ENCODE measurements at places on chromosomes 12 and 14. TPM values are rescaled to one million over a fixed set of nuclear protein-coding genes. Genes with fewer than 3 reads are reported as not detected.

Gene PTCSC3
- not detected for total RNA-seq

Gene SPX
- total RNA-seq = 17.9 TPM

- DNase-seq = no peak
- no peak overlapping the region for H3K27ac ChIP-seq
- no peaks in the 10 kb centered on the region for H3K4me1 ChIP-seq
- no peaks in the 10 kb centered on the region for H3K36me3 ChIP-seq
- no peak overlapping the region for H3K4me3 ChIP-seq
These were observed 23.1 kb downstream of the BICDL1 start for GRCh38 chr12:120012067-120012621.

DNA sequence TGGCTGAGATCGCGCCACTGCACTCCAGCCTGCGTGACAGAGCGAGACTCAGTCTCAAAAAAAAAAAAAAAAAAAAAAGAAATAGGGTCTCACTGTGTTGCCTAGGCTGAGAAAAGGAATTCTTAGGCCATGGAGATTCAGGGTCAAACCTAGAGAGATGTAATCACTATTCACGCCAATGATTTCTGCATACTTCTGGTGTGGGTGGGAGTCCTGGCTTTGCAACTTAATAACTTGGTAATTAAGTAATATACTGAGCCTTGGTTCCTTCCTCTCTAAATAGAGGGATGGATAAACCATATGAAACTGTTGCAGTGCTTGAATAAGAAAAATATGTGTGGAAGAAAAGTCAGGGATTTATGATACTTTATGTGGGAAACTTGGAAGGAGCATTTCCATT, 2.7 kb downstream of the ZNF410 start:
- no peaks in the 10 kb centered on the region for H3K27me3 ChIP-seq
- DNase-seq = no peak
- no peak overlapping the region for H3K27ac ChIP-seq
- no peak overlapping the region for H3K4me3 ChIP-seq

DNA sequence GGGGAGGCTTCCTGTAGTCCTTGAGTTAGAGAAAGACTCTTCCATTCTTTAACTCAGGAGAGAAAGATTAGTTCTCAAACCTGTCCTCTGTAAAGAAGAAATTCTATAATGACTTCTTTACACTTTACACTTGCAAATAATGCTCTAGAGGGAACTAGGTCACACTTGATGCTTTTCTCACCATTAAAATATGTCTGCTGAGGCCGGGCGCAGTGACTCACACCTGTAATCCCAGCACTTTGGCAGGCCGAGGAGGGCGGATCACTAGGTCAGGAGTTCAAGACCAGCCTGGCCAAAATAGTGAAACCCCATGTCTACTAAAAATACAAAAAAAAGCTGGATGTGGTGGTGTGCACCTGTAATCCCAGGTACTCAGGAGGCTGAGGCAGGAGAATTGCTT, 6.3 kb downstream of the NTN4 start:
- no peak overlapping the region for H3K4me3 ChIP-seq
- H3K27ac ChIP-seq = no peak overlapping the region
- H3K4me1 ChIP-seq = peaks cover 33% of the 10 kb centered on the region
- peaks cover 34% of the 10 kb centered on the region for H3K36me3 ChIP-seq
- no peak for DNase-seq
- H3K27me3 ChIP-seq = no peaks in the 10 kb centered on the region

DNA sequence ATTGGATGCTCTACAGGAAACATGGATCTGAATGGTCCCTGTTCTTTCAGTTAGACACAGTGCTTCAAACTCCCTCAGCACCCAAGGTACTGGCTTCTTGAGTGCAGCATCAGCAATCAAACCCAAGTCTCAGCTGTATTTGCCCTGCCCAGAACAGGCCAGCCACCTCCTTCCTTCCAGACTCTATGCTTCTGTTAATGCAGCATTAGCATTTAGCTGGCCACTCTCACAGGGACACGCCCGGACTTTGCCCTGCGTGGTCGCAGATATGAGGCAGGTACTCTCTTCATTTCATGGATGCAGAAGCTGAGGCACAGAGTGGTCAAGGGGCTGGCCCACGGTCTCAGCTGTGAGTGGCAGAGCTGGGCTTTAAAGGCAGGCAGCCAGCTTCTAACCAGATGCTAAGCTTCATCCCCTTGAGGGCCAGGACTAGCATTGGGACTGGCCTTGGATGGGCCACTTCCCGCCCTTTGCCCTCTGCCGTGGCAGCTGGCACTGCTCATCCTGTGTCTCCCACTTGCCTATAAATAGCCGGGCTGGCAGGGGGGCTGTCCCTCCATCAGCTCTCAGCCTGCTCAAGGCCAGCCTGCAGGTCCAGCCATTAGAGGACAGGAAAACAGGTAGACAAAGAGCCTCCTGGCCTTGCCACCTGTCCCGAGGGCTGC, 1.5 kb upstream of the SLC25A47 start:
- H3K4me1 ChIP-seq = peaks cover 12% of the 10 kb centered on the region
- H3K4me3 ChIP-seq = no peak overlapping the region
- no peak for DNase-seq
- H3K27me3 ChIP-seq = no peaks in the 10 kb centered on the region
- no peaks in the 10 kb centered on the region for H3K36me3 ChIP-seq
